Dorsolateral prefrontal cortex (tissue), 122 donors: ENCODE measurements at places on chromosomes 7 and 10. TPM values are rescaled to one million over a fixed set of nuclear protein-coding genes. Genes with fewer than 3 reads are reported as not detected.

C10orf53 gene
- total RNA-seq = 0.26 TPM

LBX1 gene
- not detected for total RNA-seq

ANTXRL gene
- total RNA-seq = not detected

TMEM225B gene
- total RNA-seq = 2.9 TPM

MACC1 gene
- not detected for total RNA-seq
